ENCODE measurements at places on chromosomes 4 and X. TPM values are rescaled to one million over a fixed set of nuclear protein-coding genes. Genes with fewer than 3 reads are reported as not detected.

DNA sequence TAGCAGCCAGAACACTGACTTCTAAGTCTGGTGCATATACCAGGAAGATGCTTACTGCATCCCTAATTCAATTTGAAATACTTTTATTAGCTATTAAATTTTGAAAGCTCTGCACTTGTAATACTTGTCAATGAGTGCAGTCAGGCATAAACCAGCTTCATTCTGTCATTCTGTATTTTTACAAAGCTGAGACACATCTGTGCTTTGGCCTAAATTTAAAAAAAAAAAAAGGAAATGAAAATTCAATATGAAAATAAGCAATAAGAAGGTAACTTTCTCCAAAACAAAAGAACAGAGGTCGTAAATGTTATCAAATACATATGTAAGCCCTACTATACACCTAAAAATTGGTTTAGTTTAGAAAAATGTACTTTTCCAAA lies 7.0 kb downstream of the SMIM14 start:
- DNase-seq: no peak

Gene SYTL4
- total RNA-seq: 3.3 TPM

DNA sequence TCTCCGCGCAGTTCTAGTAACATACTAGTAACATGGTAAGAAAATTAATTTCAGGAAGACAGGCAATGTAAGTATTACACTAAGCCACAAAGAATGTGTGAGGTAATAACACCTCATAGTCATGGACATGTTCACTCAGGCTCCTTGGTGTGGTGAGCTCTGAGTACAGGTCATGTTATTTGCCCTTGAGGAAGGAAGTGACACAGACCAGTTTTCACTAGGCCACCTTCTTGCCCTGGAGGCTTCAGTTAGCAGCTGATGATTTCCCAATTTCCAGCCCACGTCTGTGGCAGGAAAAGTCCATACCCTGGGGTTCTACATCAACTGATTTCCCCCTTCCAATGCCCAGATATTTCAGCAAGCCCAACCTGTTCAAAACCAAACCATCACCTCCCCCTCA lies 6.7 kb downstream of the APOO start:
- DNase-seq: no peak

DNA sequence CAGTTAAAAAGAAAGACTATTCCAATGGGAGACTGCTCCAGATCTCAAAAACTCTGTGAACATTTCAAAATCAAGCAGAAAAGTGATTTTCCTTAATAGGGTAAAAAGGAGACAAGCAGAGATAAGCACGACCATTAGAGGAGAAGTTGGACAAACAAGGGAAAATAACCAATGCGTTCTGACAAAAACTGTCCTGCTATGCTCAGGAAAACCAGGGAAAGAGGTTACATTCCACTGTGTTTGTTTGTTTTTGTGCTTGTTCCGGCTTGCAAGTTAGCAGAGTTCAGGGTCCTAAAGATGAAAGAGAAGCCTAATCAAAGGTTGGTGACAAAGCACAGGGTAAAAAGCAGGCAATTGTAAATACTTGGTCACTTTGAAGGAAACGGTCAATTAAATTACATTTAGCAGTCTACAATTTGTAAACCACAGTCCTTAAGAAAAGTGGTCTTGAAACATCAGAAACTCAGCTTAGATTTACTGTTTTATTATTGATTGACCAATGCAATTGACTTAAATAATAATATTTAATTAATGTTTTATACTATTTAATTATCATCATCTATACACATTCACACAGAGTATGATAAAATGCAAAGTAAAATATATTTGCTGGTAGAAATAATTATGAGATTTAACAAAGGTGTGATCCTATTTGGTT lies 186.2 kb upstream of the CPXCR1 start:
- DNase-seq: no peak

DNA sequence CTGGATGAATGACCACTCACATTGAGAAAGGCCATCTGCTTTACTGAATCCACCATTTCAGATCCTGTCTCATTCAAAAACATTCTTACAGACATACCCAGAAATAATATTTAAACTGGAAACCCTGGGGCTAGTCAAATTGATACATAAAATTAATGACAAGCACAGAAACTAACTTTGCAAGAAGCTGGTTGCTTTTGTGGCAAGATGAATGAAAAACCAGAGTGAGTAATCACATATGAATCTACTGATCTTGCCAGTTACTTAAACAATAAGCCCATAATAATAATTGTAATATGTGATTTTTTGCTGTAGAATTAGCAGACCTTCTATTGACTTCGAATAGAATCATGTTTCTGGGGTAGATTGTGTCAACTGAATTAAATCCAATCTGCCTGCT lies 235.1 kb downstream of the PPARGC1A start:
- no peak for DNase-seq

DNA sequence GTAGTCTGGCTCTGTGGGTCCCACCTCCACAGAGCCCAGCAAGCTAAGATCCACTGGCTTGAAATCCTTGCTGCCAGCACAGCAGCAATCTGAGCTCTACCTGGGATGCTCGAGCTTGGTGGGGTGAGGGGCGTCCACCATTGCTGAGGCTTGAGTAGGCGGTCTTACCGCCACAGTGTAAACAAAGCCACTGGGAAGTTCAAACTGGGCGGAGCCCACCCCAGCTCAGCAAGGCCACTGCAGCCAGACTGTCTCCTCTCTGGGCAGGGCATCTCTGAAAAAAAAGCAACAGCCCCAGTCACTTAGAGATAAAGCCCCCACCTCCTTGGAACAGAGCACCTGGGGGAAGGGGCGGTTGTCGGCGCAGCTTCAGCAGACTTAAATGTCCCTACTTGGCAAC lies 243.2 kb upstream of the POF1B start:
- DNase-seq: no peak

GRCh38 chr4:100960232-100960631 lies 387.1 kb downstream of the PPP3CA start:
- DNase-seq: no peak

DNA sequence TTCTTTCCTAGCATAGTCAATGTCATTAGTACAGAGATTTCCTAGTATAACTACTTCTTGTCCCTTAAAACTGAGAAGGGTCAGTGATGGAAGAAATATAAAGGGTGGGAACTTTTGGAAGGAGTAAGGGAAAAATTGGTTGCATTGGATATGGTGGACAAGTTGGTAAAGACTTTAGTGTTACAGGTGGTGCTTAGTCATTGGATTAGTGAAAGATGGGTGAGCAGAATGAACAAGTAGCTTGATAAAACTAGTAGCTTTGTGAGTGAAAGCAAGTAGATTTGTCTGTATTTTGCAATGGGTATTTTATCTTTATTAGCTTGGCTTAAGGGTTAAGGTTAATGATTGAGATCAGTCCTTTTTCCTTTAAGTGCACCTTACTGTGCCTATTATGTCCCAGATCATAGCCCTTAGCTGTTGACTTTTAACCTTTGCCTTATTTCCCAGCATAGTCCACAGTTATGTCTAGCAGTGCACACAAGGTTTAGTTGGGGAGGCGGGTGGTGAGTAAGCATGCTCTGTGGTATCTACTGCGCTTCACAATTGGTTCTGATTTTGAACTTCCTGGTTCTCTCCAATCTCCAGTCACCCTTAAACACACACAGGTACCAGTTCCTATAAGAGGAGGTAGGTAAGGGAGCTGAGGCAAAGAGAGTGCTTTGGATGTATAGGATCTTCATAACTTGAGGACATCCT lies 9.5 kb downstream of the WDR44 start:
- no peak for DNase-seq

GRCh38 chr4:94177822-94178221 lies 29.8 kb upstream of the SMARCAD1 start:
- DNase-seq: no peak

- DNase-seq: no peak
Observed at GRCh38 chr4:76611616-76612207, 176.7 kb downstream of the SHROOM3 start.

Gene TCEAL5
- not detected for total RNA-seq

DNA sequence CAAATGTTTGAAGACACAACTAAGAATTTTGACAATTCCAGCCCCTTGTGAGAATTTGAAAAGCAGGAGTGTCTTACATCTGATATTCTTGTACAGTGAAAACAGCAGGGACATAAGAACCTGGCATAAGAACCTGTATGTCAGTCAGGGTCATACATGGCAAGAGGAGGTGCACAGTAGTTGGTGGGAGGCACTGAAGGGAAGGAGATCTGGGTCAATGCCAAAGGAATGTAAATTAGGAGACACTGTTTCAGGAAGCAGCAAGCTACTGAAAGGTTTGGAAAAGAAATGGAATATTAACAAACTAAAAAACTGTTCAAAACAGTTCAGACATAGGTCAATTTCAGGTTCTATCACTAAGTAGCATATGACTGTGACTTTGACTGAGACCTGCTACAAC lies 25.0 kb upstream of the SPP1 start:
- DNase-seq: no peak

DNA sequence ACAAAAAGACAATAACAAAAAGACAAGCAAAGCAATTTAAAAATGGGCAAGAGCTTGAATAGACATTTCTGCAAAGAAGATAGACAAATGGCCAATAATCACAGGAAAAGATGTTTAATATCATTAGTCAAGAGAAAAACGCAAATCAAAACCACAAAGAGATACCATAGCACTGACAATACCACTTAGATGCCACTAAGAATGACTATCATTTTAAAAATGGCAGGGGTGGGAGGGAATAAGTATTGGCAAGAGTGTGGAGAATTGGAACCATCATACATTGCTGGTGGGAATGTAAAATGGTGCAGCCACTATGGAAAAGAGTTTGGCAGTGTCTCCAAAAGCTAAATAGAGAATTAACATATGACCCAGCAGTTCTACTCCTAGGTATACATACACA lies 15.1 kb upstream of the EXOC1 start:
- no peak for DNase-seq

DNA sequence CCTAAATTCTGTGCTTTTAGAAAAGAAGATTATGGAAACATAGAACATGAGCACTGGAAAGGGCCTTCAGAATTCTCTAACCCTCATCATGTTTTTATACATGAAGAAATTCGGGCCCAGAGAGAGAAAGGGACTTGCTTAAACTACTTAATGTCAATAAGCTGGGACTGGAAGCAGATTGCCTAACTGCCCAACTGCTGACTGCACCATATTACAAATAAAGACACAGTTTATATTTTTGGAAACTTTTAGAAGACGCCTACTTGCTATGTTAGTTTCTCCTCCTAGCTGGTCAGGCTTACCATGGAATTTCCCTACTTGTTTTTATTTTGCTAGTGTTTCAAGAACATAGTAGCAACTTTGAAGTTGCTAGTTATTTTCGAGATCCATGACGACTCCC lies 47.1 kb downstream of the SLC9A6 start:
- DNase-seq: no peak

Gene TXK
- total RNA-seq: 1.9 TPM

GRCh38 chr4:8329859-8330761 lies 60.6 kb downstream of the HTRA3 start:
- peak; percentile 78 for DNase-seq

Gene NUDT10
- 0.38 TPM for total RNA-seq

Gene APLN
- total RNA-seq: 0.38 TPM

DNA sequence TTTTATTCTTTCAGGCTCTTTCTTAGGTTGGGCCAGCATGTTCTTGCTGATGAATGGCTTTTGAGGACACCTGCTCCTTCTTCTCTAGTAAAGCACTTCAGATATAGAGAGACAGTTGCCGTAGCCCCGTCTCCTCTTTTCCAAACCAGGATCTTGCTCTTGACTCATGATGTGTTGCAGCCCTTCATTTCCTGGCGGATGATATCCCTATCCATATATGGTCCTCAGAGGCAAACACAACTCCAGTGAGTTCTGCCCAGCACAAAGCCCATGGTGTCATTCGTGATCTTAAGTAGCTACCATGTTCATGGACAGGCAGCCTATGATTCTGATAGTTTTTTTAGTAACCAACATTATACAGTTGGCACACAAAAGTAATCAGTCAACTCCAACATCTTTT lies 59.8 kb upstream of the ACSL1 start:
- no peak for DNase-seq

GRCh38 chrX:10158279-10159144 lies 1.7 kb downstream of the CLCN4 start:
- no peak for DNase-seq

Gene LDB2
- total RNA-seq: 11.7 TPM

GRCh38 chrX:19776753-19777152 lies 110.6 kb downstream of the SH3KBP1 start:
- no peak for DNase-seq

DNA sequence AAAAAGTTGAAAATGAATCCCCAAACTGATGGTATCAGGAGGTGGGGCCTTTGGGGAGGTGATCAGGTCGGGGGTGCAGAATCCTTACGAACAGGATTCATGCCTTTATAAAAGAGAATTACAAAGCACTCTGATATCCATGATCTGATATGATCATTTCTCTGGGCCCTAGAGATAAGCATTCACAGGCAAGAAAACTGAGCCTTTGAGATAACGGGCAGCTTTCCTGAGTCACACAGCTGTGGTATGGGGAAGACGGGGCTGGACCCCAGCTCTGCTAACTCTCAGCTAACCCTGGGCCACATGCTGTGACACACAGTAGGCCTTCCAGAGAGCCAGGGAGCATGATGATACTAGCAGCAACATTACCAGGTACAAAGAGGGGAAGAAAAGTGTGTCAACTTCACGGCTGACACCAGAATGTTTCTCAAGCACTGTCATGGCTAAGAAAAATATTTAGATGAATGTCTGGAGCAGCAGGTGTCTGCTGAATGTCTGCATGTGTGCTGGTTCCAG lies 85.1 kb downstream of the SLC2A9 start:
- DNase-seq: no peak

DNA sequence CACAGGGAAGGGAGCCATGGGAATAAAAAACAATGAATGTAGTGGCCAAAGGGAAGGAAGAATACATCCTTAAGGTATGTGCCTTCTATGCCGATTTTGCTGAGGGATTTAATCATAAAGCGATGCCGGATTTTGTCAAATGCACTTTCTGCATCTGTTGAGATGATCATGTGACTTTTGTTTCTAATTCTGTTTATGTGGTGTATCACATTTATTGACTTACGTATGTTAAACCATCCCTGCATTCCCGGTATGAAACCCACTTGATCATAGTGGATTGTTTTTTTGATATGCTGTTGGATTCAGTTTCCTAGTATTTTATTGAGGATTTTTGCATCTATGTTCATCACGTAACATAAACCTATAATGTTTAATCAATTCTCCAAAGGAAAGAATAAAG lies 60.0 kb downstream of the SSX7 start:
- no peak for DNase-seq

GRCh38 chrX:40508560-40508959 lies 72.2 kb upstream of the ATP6AP2 start:
- DNase-seq: no peak

GRCh38 chrX:86329174-86329573 lies 180.9 kb downstream of the DACH2 start:
- DNase-seq: no peak

Gene KIAA0232
- total RNA-seq: 31.7 TPM

Gene PAGE5
- total RNA-seq: not detected

GRCh38 chr4:147160908-147161513 lies 215.3 kb upstream of the TTC29 start:
- no peak for DNase-seq

Gene IRS4
- 0.23 TPM for total RNA-seq

Gene LONRF3
- 1.2 TPM for total RNA-seq

DNA sequence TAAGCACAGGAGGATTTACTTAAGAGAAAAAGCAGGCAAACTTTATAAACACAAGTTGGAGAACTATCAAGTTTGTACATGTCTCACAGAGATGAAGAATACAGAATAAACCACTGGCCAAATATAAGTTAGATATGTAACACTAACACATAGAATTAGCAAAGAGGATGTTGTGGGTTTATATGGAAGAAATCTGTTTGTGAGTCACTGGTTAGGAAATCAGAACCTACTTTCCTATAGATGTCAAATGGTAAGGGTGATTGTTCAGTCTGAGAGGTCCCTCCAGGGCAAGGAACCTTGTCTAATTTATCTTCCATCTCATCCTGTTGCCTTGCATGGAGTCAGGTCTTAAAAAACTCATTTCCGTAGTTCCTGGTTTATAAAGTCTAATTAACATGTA lies 14.8 kb upstream of the ART3 start:
- DNase-seq: no peak
